ENCODE measurements at places on chromosomes 1 and 21. TPM values are rescaled to one million over a fixed set of nuclear protein-coding genes. Genes with fewer than 3 reads are reported as not detected.

Gene ZYG11A
- total RNA-seq = 2.3 TPM

DNA sequence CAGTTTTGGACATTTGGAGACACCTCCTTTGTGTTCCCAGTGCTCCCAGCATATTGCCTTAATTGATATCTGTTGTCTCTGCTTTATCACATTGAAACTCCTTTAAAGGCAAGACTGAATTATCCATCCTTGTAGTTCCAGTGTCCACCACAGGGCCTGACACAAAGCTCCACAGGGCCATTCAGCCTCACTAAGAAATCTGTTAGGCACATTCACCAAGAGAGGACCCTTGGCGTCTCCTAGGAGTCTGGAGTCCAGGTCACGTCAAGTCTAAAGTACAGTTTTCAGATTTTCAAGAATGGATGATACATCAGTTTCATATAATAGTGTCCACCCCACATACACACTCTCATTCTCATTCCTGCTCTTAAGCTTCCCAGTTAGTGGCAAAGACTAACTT is 4.8 kb downstream of the ACP6 start:
- no peak for DNase-seq

DNA sequence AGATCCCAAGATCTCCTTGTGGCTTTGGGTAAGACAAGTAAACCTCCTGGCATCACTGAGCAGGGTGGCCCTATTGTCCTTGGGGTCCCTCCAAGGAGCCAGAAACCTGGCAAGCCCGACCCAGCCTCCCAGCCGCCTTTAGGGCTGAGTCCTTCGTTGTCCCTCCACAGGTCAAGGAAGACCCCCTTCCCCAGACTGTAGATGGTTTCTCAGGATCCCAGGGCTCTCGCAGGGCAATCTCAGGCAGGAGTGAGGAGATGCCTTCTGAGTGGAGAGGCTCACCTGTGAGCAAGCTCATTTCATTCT is 71.6 kb upstream of the CSF3R start:
- DNase-seq = no peak

GRCh38 chr1:63921359-63921758 is 147.5 kb downstream of the ROR1 start:
- peak; percentile 63 for DNase-seq

Gene MAP3K7CL
- 8.2 TPM for total RNA-seq

GRCh38 chr1:54928327-54928726 is 41.3 kb upstream of the DHCR24 start:
- DNase-seq = no peak

DNA sequence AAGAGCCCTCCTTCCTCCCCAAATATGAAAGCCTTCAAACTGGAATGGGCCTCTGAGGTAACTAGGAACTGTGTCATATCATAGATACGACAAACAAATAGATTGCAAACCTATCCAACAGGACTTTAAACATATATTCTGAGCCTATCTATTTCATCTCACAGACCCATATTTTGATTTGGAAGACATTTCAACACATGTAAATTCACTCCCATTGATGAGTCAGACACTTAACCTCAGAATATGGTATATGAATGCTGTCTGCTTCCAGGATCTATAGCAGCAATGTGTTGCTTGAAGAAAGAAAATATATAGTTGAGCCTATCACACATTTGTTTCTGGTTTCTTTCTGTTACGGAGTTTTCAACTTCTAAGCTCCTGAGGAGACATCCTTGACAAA is 221.9 kb upstream of the SAMSN1 start:
- no peak for DNase-seq

DNA sequence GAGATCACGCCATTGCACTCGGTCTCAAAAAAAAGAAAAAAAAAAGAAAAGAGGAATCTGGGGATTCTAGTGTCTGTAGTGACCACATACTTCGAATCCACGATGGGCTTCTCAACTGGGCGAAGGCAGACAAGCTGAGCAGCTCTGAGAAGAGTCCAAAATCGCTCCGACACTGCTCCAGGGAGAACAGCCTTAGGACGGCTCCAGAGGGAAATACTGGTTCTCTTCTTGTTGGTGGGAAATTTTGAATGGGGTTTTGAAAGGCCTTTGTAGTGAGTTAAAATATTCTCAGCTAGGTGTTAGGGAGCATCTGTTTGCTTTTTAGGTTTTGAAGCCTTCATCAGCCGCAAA is 18.3 kb upstream of the HJV start:
- DNase-seq = no peak

Gene SLC41A1
- 12.5 TPM for total RNA-seq

- DNase-seq = no peak
These were observed 358.4 kb upstream of the ST6GALNAC5 start for GRCh38 chr1:76508871-76509270.

Gene DISP1
- 6.6 TPM for total RNA-seq

Gene FCRL6
- total RNA-seq = not detected

Gene RGS13
- total RNA-seq = not detected

DNA sequence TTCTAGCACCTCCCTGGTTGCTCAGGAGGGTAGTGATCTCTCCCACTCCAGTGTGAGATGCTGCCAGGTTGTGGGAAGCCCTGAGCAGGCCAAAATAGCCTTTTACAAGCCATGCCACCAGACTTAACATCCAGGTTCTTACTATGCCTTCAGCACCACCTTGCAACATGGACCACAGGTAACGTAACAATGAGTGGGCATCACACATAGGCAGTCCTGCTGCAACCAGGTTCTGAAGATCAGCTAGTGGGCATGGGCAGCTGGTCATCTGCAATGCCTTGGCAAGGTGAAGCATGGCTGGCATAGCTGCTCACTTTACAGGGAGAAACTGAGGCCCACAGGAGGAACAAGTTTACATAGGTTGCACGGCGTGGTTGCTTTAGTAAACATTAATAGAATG is 40.7 kb downstream of the DHCR24 start:
- no peak for DNase-seq

DNA sequence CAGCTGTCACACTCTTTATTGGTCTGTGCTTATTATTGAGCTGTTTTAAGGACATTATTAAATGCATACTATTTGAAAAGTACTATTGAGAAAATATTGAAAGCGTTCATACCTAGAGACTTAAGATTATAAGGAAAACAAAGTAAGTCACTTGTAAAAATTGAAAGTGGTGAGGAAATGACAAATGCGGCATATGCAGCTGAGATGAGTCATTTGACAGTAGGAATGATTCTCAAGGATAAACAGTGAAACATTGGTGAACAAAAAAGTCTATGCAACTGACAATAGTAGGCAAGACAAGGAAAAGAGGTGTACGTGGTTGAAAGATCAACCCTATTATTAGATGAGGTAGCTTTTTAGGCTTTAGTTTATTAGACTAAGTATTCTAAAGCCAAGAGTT is 82.6 kb upstream of the MAP10 start:
- no peak for DNase-seq

Gene TRPM2
- total RNA-seq = 0.07 TPM

DNA sequence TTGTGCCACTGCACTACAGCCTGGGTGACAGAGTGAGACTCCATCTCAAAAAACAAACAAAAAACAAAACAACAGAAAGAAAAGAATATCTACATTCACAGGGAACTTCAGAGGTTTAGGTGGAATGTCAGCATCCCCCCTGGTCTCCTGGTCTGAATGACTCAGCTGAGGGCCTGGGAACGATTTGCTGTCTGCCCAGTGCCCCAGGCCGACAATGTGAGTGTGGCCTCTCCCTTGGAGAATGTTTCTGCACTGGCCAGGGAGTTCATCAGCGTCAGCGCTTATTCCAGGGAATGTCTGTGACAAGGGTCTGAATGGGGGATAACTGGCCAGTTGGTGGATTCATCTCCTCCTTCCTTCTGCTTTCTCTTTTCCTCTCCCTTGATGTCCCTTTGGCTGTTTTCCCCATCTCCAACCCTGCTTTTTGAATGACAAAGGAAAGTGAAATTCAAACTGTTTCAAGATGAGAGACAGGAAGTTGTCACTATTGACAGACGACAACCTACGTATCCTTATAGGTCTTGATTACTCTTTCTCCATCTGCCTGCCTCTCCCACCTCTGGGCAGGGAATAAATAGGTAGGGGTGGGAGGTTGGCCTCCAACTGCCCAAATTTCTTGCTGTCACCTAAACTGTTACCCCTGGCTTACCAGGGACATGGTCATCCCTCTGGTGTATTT is 213.1 kb downstream of the HHAT start:
- no peak for DNase-seq

GRCh38 chr1:32494711-32495337 is 30.0 kb downstream of the ZBTB8B start:
- DNase-seq = no peak

DNA sequence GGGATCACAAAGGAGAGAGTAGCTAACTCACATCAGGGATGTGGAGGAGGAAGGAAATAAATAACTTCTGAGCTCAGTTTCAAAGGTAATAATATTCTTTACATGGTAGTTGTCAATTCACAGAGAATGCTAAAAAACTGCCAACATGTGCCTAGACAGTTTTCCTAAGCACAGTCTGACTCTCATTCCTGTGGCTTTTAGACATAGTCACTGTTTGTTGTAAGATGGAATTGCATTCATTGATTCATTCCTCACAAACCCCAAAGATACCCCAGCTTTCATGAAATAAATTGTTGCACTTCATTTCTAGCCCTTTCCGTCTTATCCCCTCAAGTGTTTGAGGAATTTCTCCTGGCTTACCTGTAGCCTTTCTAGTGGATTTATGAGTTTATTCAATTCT is 263.9 kb downstream of the NTNG1 start:
- DNase-seq = no peak

DNA sequence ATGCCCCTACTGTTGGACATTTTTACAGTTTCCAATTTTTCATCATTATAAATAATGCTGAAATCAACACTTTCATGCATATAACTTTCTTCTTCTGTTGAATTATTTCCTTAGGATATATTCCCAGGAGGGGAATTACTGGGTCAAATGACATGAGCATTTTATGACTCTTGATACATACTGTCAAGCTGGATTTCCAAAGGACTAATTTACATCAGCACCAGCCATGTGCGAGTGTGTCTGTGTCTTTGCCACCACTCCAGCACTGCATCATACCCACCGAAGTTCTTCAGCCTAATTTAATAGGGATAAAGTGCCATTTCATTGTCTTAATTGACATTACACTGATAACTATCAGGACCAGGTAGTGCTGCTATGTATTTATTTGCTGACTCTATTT is 146.7 kb downstream of the CSMD2 start:
- no peak for DNase-seq

GRCh38 chr1:145877923-145878486 is 7.7 kb downstream of the ANKRD35 start:
- DNase-seq = peak; percentile 20

DNA sequence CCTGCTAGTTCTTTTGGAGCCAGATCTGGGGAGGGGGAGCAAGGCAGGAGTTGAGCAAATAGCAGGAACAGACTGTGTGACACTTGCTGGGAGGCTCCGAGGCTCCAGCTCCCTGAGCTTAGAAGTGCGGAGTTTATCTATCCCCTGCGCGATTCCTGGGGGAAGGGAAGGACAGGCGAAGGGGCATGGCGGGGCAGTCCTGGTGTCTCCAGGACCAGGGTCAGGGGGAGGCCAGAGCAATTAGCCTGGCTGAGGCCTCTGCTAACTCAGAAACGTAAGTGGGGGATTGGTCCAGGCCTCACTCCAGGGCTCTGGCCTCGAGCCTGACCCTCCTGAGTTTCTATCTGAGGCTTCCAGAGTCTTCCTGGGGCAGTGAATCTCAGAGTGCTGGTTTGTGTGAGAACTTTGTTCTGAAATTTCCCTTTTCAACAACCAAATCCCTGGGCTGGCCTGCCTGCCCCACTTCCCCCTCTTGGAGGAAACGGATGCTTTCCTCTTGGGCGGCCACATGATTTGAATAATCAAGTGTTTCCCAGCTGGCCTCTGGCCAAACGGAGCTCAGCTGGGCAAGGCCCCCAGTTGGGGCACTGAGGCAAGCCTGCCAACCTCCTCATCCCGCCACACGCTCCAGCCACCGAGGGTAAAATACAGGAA is 15.6 kb downstream of the ALPL start:
- no peak for DNase-seq

GRCh38 chr21:38258521-38259485 is 2.0 kb downstream of the KCNJ15 start:
- DNase-seq = no peak

DNA sequence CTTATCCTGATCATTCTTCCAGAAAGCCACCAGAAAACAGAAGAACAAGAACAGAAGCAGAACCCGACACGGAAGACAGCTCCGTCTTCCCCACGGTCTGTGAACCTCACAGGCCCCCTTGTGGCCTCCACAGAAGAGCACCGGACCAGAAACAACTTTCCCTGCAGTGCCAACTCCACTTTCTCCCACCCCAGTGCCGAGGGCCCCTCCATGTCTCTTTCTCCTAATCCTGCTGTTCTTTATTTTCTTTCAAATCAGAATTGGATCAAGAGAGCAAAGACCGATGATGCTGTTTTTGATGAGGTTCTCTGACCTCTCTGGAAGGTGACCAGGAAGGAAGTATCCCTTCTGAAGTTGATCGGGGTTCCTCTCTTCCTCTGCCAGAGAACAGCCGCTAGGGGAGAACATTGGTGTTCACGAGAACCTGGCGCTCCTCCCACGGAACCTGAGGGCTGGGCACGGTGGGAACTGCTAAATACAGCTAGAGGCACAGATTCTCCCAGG is 58.9 kb upstream of the CTTNBP2NL start:
- DNase-seq = no peak

Gene MYBPH
- 25.9 TPM for total RNA-seq

DNA sequence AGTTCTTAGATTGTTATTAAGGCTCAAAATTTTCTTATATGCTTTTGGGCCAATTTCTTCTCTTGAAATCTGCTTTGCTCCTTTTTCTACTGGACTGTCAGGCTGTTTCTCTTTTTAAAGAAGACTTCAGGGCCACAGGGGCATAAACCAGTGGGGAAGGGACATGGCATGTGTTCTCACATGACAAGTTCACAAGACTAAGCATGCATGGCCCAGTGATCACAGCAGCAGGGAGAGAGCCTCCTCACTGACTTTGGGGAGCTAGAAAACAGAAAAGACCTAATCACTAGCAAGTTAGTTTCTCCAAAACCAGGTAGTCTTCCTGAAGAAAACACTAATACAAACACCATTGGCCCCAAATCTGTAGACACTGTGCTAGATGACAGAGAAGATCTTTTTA is 64.8 kb downstream of the RAB3GAP2 start:
- no peak for DNase-seq

Gene DISP3
- total RNA-seq = 1.1 TPM

GRCh38 chr1:24286246-24287010 is 32.7 kb upstream of the GRHL3 start:
- DNase-seq = no peak

- no peak for DNase-seq
These were observed 4.2 kb downstream of the B3GALT6 start for GRCh38 chr1:1236176-1236763.

DNA sequence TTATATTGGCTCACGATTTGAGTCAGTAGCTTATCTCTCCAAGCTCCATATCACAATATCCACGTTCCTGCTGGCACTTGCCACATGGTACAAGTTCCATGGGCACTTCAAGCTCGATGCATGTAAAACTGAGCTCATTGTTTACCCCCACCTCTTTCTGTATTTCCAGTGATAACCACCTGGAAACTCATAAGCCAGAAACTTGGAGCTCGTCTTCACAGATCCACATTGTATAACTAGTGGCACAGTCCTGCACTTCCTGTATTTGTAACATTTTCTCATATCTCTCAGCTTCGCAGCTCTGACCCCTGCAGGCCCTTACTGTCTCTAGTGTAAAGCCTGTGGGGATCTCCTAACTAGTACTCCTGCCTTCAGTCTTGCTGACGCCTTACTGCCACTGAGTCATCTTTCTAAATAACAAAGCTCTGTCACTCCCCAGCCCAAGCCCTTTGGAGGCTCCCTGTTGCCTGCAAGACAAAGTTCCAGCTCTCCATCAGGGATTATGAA is 6.5 kb upstream of the C2CD4D start:
- DNase-seq = no peak
